ENCODE measurements at places on chromosomes 1 and 21.

DNA sequence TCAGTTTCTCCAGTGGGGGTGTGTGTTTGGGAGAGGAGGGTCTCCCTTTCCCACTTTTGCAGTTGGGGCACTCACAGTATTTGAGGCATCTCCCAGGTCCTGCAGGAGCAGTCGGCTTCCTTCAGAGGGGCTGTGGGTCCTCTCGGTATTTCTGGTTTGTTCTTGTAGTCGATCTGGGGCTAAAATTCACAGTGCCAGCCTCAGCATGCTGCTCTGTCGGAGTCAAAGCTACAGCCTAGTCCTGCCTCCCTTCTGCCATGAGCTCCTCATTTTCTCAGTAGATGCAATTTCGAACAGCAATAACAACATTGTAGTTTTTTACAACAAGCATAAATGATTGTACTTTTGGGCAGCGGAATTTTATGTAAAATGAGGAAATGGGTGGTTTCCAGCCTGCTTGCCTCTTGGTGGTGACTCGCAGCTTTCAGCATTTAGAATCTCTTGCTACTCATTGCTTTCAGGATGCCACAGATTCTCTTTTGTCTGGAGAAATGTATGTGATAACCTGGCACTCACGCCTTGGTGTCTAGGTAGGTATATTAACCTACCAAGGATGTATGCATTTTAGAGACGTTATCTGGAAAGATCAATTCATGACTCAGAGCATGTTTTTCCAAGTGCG lies 82.4 kb upstream of the C21orf91 start:
- DNase-seq = no peak

DNA sequence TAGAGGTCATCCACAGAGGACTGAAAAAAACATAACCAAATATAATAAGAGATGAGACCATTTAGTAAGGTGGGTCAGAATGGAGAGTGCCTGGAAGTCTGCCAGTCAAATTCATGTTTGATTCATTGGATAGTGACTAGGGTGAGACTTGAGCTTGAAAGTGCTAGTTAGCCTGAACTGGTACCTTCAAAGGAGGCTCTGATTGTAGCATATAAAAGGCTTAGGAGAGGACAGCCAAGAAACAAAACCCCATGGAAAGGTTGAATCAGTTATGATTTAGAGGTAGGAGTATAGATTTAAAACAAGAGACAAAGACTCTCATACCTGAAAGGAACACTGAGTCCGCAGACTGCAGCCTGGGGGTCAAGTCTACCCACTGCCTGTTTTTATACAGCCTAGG lies 44.4 kb upstream of the LRRC8C start:
- no peak for DNase-seq

DNA sequence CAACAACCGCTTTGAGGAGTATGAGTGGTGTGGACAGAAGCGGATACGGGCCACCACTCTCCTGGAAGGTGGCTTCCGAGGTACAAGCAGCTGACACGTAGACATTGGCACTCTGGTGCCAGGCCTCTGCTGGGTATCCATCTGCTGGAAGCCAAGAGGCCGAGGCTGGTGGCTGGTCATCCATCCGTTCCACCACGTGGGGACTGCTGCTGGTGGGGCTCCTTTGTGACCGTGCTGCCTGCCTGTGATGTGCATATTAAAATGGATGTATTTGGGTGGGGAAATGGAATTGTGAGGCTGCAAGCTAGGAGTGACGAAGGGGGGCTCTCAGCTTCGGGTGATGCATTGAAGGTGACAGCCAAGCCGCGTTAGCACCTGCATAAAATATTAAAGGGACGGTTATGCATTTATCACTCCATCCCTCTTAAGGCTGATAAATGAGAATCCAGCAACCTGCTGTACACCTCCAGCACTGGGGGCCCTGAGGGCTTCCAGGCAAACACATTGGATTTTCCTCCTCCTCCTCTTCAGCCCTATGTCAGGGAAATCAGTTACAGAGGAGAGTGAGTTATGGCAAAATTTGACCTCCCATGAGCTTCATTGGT lies 38.1 kb downstream of the TMEM53 start:
- no peak for DNase-seq

DNA sequence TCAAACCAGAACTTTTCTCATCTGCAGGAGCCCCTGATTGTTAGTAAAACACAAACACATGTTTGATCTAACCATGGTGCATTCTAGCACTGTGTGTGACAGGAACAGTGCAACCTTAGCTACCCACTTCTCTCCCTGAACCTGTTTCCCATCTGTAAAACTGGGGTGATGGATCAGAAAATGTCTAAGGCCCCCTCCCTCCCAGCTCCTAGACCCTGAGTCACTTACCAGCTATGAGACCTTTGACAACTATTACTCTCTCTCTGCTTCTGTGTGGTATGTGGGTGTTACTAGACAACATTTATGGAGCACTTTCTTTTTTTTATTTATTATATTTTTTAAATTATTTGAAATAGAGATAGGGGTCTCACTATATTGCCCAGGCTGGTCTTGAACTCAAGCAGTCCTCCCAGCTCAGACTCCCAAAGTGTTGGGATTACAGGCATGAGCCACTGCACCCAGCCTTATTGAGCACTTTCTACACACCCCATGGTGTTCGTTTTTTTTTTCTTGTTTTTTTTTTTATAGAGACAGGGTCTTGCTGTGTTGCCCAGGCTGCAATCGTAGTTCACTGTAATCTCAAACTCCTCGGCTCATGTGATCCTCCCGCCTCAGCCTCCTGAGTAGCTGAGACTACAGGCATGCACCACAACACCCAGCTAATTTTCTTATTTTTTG lies 2.6 kb downstream of the INPP5B start:
- DNase-seq = no peak

DNA sequence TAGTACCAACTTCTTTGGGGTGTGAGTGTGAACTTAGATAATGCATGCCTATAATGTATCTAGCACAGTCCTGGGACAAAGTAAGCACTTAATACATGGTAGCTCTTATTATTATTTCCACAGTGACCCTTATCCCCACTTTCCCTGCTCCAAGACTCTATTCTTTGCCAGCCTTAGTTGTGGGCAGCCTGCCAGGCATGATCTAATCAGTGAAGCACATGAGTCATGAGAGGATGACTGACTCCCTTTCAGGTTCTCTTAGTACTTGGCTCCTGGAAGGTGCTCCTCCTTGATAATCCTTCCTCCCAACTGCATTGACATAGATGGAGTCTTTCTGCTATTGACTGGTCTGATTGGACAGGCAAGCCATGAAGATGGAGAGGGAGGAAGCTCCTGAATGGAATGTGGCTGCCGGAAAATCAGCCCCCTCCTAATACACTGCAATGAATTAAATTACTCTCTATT lies 17.4 kb upstream of the GNG12 start:
- no peak for DNase-seq

DNA sequence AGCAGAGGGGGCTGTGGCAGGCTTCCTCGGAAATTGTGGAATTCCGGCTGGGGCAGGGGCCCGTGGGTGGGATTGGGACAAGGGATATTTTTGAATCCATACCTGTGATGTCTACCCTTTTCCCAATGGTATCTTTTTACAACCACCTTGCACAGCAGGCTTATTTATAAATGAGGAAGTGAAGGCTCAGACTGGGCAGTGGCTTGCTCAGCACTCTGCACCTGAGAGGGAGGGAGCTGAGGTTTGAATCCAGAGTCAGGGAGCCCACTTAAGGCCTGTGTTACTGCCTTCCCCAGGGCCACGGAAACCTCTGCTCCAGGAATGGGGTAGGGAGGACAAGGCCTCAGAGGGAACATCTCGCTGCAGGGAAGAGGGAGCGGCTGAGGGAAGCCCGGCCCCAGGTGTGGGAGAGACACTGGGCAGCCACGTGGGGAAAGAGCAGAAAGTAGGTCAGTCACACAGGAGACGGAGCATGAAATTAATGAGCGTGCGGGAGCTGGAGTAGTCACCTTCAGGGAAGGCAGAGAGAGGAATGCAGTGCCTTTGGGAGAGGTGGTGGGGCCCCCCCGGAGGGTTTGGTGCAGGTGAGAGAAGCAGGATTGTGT lies 35.4 kb upstream of the SCMH1 start:
- DNase-seq = no peak
